ENCODE measurements at places on chromosomes 13 and 19.
A peak's percentile ranks its signal among the peaks of the same experiment; 100 is the strongest.

GRCh38 chr13:97058391-97058790 is 64.1 kb upstream of the OXGR1 start:
- no peak for DNase-seq

DNA sequence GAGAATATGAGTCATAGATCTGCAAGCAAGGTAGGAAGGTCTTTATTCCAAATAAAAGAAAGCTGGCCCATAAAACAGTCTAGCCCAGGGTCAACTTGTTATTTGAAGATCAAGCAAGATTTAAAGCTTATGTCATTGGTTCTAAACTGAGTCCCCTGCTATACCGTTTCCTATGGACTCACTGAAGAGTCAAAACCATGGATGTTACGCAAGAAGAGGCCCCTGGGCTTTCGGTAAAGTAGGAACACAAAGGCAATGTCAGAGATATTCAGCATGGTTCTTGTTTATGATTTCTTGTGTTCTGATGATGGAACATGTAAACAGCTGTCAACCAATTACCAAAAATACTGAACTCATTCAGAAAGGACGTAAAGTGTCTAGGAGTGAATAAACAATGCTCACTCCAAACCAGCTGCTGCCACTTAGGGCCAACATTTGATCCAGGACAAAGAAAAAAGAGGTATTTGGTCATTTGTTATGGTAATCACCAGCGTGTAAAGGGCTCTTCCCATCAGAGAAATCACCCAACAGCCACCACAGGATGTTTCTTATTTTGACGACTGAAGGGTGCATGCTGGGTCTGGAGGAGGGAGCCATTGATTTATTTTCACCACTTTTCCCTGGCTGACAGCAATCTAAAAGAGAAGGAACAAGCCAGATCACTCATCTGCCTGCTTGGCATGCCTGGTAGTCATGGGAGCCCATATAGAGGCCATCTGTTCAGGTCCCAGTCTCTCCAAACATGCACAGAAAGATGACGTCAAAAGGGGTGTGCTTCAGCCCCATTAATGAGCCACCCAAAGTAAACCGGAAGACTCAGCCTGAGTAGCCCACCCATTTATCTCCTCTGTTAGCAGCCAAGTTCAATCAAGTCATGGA is 68.3 kb downstream of the FGF14 start:
- no peak for DNase-seq

DNA sequence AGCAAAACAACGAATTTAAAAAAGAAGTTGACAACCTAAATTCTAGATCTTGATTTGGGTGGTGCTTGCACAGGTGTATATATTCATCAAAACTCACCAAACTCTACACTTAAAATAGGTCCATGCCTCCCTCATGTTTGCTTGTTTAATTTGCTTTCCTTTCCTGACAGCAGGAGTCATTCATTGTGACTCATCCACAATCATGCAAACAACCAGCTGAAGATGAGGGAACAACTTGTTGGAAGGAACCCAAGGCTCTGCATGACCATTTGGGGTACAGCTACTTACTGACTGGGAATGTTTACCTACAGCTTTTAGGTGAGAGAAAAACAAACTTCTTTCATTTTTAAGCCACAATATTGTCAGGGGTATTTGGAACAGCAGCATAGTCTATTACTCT is 96.6 kb downstream of the RXFP2 start:
- no peak for DNase-seq

- peak; percentile 62 for DNase-seq
These were observed 13.1 kb downstream of the EPS8L1 start for GRCh38 chr19:55088543-55089341.

DNA sequence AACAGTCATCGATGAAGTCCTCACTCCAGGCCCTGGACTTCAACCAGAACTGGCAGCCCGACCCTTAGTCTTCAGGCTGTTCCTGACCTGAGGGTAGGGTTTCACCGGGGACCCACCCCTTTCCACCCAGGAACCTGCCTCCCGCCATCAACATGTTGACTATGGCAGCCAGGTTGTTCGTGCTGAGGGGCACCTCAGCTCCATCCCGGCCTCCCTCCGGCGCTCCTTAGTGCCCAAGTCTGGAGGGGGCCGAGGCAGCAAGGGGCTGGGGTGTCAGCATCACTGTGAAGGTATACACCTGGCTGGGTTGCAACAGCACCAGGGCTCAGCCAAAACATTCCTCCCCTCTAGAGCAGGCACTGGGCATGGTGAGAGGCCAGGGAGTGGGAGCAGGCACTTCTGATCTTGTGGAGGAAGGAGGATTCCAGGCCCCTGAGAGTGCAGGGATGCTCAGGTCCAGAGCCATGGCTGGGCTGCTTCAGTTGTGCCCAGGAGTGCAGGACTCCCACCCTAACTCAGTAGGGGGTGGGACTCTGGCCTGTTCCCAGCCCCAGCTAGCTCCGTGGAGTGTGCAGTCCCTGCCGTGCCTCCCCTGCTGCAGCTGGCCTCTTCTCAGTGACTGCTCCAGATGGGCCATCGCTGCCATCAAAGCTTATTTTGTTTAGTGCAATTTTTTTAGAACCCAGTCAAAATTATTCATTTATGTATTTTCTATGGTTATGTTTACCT is 1445.9 kb downstream of the PCDH9 start:
- DNase-seq: no peak

GRCh38 chr19:48090281-48090802 is 20.3 kb downstream of the PLA2G4C start:
- no peak for DNase-seq

GRCh38 chr19:39057615-39058014 is 25.3 kb upstream of the FBXO27 start:
- DNase-seq: no peak

GRCh38 chr19:3555653-3556422 is 1.5 kb downstream of the MFSD12 start:
- DNase-seq: no peak

Measured in stimulated activated CD8-positive, alpha-beta memory T cell treated with anti-CD3 and anti-CD28 coated beads, Interleukin-2, amount 100 ng/mL, for 1 hour (primary cell).